ENCODE measurements at places on chromosomes 1 and 21. TPM values are rescaled to one million over a fixed set of nuclear protein-coding genes. Genes with fewer than 3 reads are reported as not detected.

Gene HEATR1
- 11.5 TPM for total RNA-seq

Gene KRTAP7-1
- total RNA-seq = not detected

Gene SCNM1
- 13.3 TPM for total RNA-seq

Gene AGBL4
- not detected for total RNA-seq

Gene PGM1
- total RNA-seq = 17.9 TPM

Gene MRTO4
- total RNA-seq = 21.4 TPM

Gene IQGAP3
- not detected for total RNA-seq

Gene CHODL
- 0.24 TPM for total RNA-seq

Gene TOR3A
- total RNA-seq = 5.9 TPM

Gene DUSP10
- 4.2 TPM for total RNA-seq

Gene DCDC2B
- total RNA-seq = 0.62 TPM

Gene TSSK3
- not detected for total RNA-seq

Gene FAM177B
- total RNA-seq = 0.40 TPM

Gene DFFA
- 16.8 TPM for total RNA-seq

Gene CCDC27
- total RNA-seq = not detected

Gene TMEM51
- total RNA-seq = 1.3 TPM

Gene BGLAP
- 4.2 TPM for total RNA-seq

Gene SV2A
- total RNA-seq = 1.5 TPM

Gene C1orf226
- total RNA-seq = 4.6 TPM

Gene ZNF670
- 9.2 TPM for total RNA-seq

Gene SYPL2
- total RNA-seq = 5.9 TPM

Gene RHOU
- total RNA-seq = 15.3 TPM

Gene KANK4
- total RNA-seq = not detected

Gene TCEA3
- 34.1 TPM for total RNA-seq

Gene PDZK1
- not detected for total RNA-seq

Gene LMOD1
- 103 TPM for total RNA-seq

Gene PAQR7
- 4.7 TPM for total RNA-seq

Gene NCSTN
- 18.2 TPM for total RNA-seq

Gene LDLRAP1
- 1.2 TPM for total RNA-seq

Gene CLDN17
- total RNA-seq = not detected

Gene NBPF12
- total RNA-seq = 31.4 TPM

Gene VWA5B1
- not detected for total RNA-seq

Gene OR6N1
- total RNA-seq = not detected

Gene PRRX1
- total RNA-seq = 36.4 TPM

Gene SPRR2A
- 0.67 TPM for total RNA-seq

Gene ZNF695
- not detected for total RNA-seq

Gene ZBTB7B
- 53.4 TPM for total RNA-seq

Gene MNDA
- total RNA-seq = 12.6 TPM

Gene FAM229A
- total RNA-seq = 20.2 TPM

Gene CYP4A11
- 1.0 TPM for total RNA-seq

Gene SPRR5
- not detected for total RNA-seq

Gene ADAMTSL4
- 15.9 TPM for total RNA-seq

Gene CHIA
- total RNA-seq = not detected

Gene RAB3B
- not detected for total RNA-seq

Gene LCE1A
- not detected for total RNA-seq

Gene SLC2A5
- total RNA-seq = not detected

Measured in uterus (tissue), 4 donors.